ENCODE measurements at places on chromosomes 5 and 9. TPM values are rescaled to one million over a fixed set of nuclear protein-coding genes. Genes with fewer than 3 reads are reported as not detected.

The GFI1B gene
- not detected for total RNA-seq

The LCN1 gene
- total RNA-seq: not detected

The FIBCD1 gene
- 0.05 TPM for total RNA-seq

The SLC6A7 gene
- not detected for total RNA-seq

The DMRT2 gene
- not detected for total RNA-seq

The DEPDC1B gene
- total RNA-seq: 6.8 TPM

The MCIDAS gene
- total RNA-seq: not detected

The ARHGEF37 gene
- 16.0 TPM for total RNA-seq

The RBM22 gene
- total RNA-seq: 31.3 TPM

The STC2 gene
- total RNA-seq: 11.7 TPM

The STKLD1 gene
- 1.2 TPM for total RNA-seq

The JAK2 gene
- 8.2 TPM for total RNA-seq

The LECT2 gene
- total RNA-seq: not detected

The MELK gene
- total RNA-seq: 12.9 TPM

The WNK2 gene
- not detected for total RNA-seq

The FOXE1 gene
- total RNA-seq: 0.09 TPM

The RLN1 gene
- not detected for total RNA-seq

The OCLN gene
- 4.4 TPM for total RNA-seq

The IL3 gene
- total RNA-seq: not detected

The PCDHA4 gene
- 0.23 TPM for total RNA-seq

The PTBP3 gene
- 70.1 TPM for total RNA-seq

The TRIO gene
- 190 TPM for total RNA-seq

The HRH2 gene
- not detected for total RNA-seq

The MOB3B gene
- total RNA-seq: 0.85 TPM

The CMBL gene
- total RNA-seq: 6.3 TPM

The CCDC183 gene
- total RNA-seq: 0.37 TPM

The SLC6A18 gene
- total RNA-seq: not detected

The PCDH12 gene
- 60.9 TPM for total RNA-seq

The ASPN gene
- total RNA-seq: not detected

The RFK gene
- total RNA-seq: 70.4 TPM

The CKMT2 gene
- 0.56 TPM for total RNA-seq

The WDR36 gene
- total RNA-seq: 64.0 TPM

The FBLL1 gene
- total RNA-seq: 1.4 TPM

The CCL21 gene
- 1.4 TPM for total RNA-seq

The GPR150 gene
- 0.05 TPM for total RNA-seq

The MEF2C gene
- 169 TPM for total RNA-seq

The SLC6A19 gene
- total RNA-seq: not detected

The PAPPA gene
- 0.34 TPM for total RNA-seq

The AFAP1L1 gene
- total RNA-seq: 264 TPM

The PROB1 gene
- total RNA-seq: 6.1 TPM

The SPATA6L gene
- 2.7 TPM for total RNA-seq

The TAF11L5 gene
- not detected for total RNA-seq

The PCDHB2 gene
- 0.88 TPM for total RNA-seq

The ARSI gene
- total RNA-seq: 0.68 TPM

The ARAP3 gene
- total RNA-seq: 65.8 TPM

The SLC45A2 gene
- total RNA-seq: 0.09 TPM

The LCN12 gene
- not detected for total RNA-seq

The PCDHGA9 gene
- 3.6 TPM for total RNA-seq

The PDE8B gene
- under 0.01 TPM for total RNA-seq

The TAS2R1 gene
- not detected for total RNA-seq

The SPATA31D4 gene
- not detected for total RNA-seq

The PFDN1 gene
- total RNA-seq: 72.7 TPM

The CAMSAP1 gene
- total RNA-seq: 20.1 TPM

The ZNG1F gene
- total RNA-seq: 3.4 TPM

The AHRR gene
- 13.4 TPM for total RNA-seq

The PRSS3 gene
- total RNA-seq: 0.51 TPM

The CDC20B gene
- not detected for total RNA-seq

The ACTBL2 gene
- 0.17 TPM for total RNA-seq

The MLANA gene
- total RNA-seq: not detected
